ENCODE measurements at places on chromosomes 2 and 18.

DNA sequence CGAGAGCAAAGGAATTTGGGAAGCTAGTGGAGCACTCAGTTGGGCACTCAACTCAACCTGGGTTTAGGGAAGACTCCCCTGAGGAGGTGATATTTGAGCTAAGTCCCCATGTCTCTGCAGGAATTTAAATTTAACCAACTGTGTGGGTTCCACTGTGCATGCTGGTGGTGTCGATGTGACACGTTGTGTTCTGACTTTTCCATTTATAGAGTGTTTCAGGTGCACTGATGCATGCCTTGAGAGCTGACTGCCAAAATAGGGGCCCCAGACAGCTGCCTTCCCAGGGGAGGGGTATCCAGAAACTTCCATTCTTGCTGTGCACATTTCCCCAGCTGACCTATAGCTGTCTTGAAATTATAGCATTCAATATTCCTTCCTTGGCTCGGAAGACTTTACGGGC, 63.7 kb upstream of the BCL2L11 start:
- no peak for DNase-seq

DNA sequence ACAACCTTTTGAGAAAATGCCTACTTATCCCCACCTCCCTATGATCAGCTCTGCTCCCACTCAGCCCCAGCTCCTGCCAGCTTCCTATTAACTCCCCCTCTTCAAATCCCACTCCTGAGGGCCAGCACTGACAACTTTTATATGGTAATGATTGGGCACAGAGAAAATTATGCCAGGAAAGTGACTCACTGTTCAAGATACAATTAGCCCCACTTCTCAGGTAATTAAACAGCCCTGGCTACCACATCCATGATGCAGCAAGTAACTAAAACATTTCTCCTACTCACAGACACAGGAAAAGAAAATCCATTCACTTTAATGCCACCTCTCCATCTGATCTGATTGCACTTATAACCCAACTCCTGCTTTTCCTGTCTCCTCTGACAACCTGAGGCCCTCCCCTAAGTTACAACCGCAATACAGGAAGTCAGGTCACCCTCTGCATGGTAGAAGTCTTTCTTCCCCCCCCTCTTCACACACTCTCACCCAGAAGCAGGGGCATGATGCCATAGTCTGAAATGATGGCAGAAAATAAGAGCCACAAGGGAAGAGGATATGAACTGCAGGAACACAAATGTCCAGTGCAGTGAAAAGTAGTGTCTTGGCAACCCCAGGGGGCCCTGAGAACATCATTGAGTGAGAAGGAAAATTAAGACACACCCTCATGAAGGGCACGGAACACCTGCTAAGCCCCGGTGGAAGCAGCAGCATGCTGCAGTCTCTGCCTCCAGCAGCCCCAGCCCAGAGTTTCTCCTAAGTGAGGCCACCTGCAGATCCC, 54.4 kb downstream of the STK39 start:
- DNase-seq = no peak

DNA sequence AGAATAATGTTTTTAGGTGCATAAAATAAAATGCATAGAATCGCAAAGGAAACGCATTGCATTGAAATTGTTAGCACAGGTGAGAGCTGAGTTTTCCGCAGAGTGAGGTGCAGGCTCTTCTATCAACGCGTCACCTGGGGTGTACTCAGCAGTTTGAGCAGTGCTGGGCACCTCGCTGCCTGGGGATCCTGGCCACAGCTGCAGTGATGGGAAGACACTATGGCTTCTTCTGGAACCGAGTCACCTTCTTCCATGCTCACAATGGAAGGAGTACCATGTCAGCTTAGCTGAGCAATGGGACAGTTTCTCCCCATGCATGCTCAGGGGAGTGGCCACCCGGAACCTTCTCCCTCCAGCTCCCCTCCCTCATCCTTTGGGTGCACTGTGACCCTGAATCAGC, 95.4 kb upstream of the OTOS start:
- DNase-seq = no peak

GRCh38 chr18:77133835-77134496, 1.4 kb upstream of the MBP start:
- DNase-seq = no peak

GRCh38 chr2:56211048-56211447, 27.3 kb downstream of the CCDC85A start:
- DNase-seq = no peak

All from stimulated activated CD8-positive, alpha-beta memory T cell treated with anti-CD3 and anti-CD28 coated beads, Interleukin-4, amount 100 ng/mL, for 24 hours (primary cell).